ENCODE measurements at places on chromosomes 5 and 9. TPM values are rescaled to one million over a fixed set of nuclear protein-coding genes. Genes with fewer than 3 reads are reported as not detected.

NTRK2 gene
- 3.3 TPM for total RNA-seq

TEX48 gene
- total RNA-seq = not detected

DNA sequence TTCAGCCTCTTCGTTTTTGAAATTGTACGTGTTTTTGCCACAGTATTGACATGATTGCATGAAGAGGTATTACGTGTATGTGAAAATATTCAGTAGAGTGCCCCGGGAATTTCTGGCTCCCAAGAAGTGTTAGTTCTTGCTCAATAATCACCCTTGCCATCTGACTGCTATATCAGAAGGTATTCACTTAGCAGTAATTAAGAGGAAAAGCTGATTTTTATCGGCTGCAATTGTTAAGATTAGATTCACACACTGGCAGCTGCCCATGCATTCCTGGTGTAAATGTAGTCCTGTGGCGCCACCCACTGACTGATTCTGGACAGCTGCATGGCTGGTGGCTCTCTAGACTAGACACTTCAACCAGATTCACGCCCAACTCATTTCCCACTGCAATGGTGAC lies 440.1 kb upstream of the ADAMTS16 start:
- no peaks in the 10 kb centered on the region for H3K27me3 ChIP-seq
- DNase-seq = no peak
- H3K4me3 ChIP-seq = no peak overlapping the region
- H3K4me1 ChIP-seq = no peaks in the 10 kb centered on the region

DNA sequence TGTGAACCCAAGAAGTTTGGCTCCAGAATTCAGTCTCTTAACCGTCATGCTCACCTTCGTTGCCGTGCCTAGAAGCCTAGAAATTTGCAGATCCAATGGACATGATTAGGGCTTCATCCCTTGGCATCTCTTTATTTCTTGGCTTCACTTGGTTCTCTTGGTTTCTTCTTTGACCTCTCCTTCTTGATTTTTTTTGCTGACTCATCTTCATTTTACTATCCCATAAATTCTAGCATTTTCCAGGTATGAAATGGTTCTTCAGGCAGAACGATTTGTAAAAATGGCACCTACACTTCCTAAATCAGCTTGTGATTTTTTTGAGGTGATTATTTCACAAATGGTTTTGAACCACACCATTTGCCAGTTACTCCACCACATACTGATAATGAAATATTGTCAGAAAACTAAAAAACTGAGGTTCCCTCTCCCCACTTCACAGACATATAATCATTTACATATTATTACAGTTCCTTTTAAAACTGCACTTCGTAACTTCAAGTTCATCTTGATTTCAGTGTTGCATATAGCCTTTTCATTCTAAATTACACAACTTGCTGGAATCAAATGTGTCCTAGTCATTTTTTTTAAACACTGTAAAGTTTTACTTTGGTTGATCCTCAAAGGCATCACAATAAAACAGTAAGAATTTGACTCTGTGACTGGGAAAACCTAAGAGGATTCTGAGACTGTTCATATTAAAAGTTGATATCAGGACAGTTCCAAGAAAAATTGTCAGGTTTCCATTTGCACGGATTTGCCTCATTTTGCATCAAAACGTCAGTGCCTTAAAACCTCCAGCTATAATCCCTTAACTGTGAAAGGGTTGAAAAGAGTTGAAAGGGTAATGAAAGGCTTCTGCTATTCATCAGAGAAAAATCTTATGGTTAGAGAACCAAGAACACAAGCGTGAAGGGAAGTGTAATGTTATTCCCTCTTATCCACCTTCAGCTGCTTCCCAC lies 8.9 kb upstream of the NREP start:
- no peaks in the 10 kb centered on the region for H3K27me3 ChIP-seq
- no peak overlapping the region for H3K27ac ChIP-seq
- no peak overlapping the region for H3K4me3 ChIP-seq

GRCh38 chr5:64914396-64914795 lies 145.7 kb downstream of the CWC27 start:
- DNase-seq = no peak
- H3K27me3 ChIP-seq = no peaks in the 10 kb centered on the region
- H3K36me3 ChIP-seq = no peaks in the 10 kb centered on the region
- peak overlapping the region; percentile 63 for H3K27ac ChIP-seq
- H3K4me1 ChIP-seq = peaks cover 10% of the 10 kb centered on the region
